Stimulated activated CD8-positive, alpha-beta memory T cell treated with anti-CD3 and anti-CD28 coated beads, Interleukin-15, amount 100 ng/mL, for 4 hours (primary cell): ENCODE measurements at places on chromosomes 16 and 17.
A peak's percentile ranks its signal among the peaks of the same experiment; 100 is the strongest.

- DNase-seq: no peak
These were observed 11.0 kb downstream of the SALL1 start for GRCh38 chr16:51140112-51140511.

- no peak for DNase-seq
These were observed 28.7 kb upstream of the KIFC3 start for GRCh38 chr16:57830890-57831484.

- no peak for DNase-seq
These were observed 11.7 kb downstream of the SGCA start for GRCh38 chr17:50177476-50177875.

- no peak for DNase-seq
These were observed 185.4 kb upstream of the RPL38 start for GRCh38 chr17:74018115-74018514.

DNA sequence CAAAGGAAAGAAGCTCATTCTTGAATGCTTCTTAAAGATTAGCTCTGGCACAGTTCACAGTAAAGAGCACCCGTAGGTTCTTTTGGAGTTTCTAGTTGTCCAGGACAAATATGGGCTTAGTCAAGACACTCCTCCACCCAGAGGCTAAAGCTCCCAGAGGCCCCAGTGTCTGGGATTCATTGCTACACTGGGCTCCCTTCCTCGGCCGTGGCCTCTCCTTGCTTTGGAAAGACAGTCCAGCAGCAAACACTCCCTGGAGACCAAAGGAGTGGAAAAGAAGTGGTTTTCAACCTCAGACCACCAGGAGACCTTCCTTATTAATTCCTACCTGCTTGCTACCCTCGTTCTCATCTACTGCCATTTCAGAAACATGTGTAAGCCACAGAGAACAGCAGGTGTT is 17.1 kb downstream of the PHB1 start:
- DNase-seq: no peak

DNA sequence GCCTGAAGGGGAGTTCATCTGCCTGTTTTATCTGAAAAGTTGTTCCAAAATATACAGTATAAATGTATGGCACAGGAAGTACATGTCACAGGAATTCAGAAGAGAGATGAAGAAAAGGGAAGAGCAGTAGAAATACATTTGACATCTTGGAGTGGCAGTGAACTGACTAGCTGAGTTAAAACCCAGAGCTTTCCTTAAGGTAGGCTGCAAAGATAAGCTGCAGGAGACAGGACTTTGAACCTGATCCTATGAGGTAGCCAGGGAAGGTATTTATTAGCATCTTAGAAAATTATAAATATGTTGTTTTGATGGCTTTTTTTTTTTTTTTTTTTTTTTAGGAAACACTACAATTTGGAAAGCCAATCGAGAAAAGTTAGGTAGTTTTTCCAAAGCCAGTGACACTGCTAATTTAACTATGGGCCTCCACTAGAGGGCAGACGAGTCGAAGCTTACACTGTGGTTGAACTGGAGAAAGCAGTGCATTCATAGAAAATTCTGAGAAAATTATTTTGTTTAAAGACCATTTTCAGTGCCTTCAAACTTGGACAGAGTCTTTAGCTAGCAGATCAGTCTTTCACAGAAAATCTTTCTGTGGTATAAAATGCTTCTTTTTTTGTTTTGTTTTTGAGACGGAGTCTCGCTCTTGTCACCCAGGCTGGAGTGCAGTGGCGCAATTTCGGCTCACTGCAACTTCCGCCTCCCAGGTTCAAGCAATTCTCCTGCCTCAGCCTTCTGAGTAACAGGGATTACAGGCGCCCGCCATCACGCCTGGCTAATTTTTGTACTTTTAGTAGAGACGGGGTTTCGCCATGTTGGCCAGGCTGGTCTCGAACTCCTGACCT is 122.3 kb downstream of the SSH2 start:
- DNase-seq: peak; percentile 48

DNA sequence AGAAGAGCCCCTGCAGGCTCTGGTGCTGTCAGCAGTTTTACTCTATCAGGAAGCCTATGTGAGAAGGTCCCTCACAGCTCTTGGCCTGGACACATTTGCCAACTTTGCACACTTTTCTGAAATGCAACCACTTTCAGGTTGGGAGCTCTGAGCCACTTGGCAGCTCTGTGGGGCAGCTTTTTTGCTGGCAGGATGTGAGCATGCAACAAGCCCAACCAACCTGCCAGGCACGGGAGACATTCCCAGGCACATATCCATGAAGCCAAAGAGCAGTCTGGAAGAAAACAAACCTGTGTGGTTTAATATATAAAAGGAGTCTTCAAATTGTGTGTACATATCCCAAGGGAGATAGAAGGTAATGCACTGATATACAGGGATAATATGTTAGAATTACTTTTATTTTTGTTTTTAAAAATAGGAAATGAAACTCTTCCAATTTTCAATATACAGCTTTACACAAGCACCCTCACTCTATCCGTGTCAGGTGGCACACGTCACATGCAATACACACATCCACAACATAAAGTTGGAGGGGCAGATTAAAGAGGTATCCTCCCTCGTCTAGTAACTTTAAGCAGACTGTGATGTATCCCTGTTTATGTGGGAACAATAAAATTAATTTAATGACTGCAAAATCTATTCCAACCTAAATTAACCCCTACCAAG is 57.4 kb upstream of the COX10 start:
- DNase-seq: no peak

- DNase-seq: no peak
These were observed 10.9 kb upstream of the SPNS3 start for GRCh38 chr17:4422864-4423263.

GRCh38 chr16:10964891-10965326 is 20.5 kb downstream of the CLEC16A start:
- peak; percentile 56 for DNase-seq

GRCh38 chr17:38544175-38544838 is 61.4 kb downstream of the SRCIN1 start:
- DNase-seq: no peak

DNA sequence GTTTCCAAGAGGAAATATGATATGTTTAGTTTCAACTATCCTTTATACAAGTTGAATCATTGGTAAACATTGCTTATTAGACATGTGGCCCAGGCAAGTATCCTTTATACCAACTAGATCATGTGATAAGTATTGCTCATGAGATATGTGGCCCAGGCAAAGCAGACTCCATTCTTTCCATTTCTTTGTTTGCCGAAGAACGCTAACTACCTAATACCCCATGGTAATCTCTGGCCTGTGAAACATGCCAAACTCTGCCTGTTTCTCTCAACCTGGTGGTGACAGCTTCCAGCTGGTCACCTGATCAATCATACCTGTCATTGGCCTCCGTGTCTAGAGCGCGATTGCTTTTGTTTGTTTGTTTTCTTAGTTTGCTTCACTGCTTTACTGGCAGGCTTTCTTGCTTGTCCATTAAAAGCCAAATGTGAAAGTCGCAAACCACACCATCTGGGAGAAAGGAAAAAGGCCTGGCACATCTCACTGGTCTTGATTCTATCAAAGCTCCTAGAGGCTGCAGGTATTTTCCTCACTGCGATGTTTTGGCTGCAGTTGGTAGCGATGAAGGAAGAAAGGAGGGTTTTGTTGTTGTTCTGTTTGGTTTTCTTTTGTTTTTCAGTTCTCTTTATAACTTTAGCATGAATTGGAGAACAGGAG is 686.2 kb downstream of the KCNJ2 start:
- no peak for DNase-seq

GRCh38 chr17:77696721-77697460 is 261.6 kb upstream of the TNRC6C start:
- DNase-seq: no peak

DNA sequence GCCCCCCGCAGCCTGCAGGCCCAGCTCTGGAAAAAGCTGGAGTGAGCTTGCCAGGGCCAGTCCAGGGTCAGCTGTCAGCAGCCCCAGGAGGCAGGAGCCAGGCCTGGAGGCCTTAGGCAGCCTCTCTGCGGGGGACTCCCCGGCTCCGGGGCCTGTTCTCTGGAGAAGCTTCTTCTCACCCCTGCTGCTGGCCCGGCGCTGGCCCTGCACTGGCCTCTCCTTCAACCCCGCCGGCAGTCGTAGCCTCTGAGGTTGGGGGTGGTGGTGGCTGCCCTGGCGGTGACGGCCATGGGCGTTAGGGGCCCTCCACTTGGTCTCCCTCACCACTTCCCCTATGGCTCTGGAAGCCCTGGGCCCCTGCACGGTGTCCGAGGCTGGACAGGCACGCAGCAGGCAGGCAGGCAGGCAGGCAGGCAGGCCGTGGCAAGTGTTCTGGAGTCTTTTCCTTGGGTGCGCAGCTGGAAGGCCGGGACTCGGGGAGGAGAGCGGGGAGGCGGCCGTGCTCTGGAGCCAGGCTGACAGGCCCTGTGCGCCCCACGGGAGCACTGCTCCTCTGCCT is 2.1 kb downstream of the FOXF1 start:
- no peak for DNase-seq

- no peak for DNase-seq
These were observed 52.5 kb downstream of the SMG6 start for GRCh38 chr17:2251098-2251497.

GRCh38 chr17:56785405-56785804 is 48.3 kb downstream of the C17orf67 start:
- DNase-seq: no peak

GRCh38 chr17:28540231-28540630 is 12.2 kb downstream of the UNC119 start:
- no peak for DNase-seq

DNA sequence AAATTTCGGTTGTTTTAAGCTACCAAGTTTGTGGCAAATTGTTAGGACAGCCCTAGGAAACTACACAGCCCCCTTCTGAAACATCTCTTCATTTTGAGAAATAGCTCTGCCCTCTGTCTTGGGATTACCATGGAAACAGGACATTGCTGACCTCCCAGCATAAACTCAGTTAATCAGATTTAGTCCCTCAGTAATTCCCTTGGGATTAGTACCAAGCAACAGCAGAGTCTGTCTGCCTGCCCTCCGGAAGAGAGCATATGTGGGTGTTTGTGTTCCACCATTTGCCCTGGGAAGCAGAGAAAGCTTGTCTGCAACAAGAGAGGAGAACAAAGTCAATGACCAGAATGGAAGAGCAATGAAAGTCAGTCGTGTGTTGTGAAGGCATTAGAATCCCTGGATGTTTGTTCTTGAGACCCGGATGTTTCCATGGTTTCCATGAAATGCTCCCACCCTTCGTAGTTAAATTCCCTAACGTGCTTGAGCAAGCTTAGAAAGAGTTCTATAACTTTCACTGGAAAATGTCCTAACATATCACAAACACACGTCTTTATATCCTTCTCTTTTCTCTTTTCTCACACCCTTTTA is 26.2 kb downstream of the NUDT7 start:
- DNase-seq: no peak

DNA sequence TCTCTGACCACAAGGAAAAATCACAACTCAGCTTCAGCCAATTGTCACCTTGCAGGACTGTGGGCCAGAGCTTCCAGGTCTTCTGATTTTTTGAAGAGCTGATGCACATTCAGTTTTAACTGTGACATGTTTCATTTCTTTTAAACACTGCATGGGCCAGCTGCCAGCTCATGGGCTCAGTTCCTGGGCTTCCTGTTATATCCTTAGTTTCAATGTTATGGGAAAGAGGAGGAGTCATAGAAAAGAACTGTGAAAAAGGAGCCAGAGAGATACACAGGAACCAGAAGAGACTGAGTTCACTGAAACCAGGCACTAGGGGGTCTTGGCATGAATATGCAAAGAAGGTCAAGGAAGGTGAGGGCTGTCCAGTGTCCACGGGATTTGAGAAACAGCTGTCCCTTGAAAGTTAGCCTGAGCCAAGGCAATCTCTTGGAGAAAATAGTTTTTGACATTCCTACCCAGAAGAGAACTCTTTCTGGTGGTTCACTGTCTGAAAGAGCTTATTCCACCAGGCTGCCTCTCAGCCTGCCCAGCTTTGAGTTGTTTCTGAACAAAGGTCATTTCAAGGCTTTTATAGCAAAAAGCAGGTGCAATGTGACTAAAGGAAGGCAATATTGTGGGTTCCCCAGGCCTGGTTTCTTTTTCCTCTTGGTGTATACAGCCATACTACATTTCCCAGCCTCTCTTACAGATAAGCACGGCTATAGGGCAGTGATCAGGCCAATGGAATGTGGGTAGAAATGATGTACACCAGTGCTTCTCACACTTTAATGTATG is 10.5 kb downstream of the PDILT start:
- DNase-seq: no peak

- DNase-seq: no peak
These were observed 45.8 kb downstream of the COX4I1 start for GRCh38 chr16:85845266-85845665.

DNA sequence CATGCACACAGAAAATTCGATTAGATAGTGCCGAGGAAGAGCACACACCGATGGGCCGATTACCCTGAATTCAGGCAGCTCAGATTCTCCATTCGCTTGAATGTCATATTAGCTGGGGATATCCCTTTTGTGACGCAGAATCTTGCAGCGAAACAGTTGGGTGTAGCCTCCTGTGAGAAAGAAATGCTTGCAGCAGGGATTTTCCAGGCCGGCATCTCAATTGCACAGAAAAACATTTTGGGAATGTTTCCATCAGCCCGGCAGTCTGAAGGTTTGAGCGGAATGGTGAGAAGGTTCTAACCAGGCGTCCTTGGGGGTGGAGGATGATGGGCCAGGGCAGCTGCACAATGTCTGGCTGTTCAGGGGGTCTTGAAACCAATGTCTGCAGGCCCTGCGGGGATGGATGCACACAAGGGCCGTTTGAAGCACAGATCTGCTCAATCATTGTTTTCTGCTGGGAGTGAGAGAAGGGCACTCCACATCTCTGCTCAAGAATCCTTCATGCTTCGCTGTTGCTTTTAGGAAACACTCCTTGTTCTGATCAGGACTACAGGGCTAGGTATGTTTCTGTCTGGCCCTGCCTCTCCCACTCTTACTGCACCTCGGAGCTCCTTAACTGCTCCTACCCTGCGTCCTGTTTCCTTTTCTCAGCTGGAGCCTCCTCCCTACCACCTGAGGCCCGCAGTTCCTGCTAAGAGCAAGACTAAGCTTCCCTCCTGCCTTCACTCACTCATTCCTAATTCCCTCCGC is 94.6 kb downstream of the CMIP start:
- no peak for DNase-seq

DNA sequence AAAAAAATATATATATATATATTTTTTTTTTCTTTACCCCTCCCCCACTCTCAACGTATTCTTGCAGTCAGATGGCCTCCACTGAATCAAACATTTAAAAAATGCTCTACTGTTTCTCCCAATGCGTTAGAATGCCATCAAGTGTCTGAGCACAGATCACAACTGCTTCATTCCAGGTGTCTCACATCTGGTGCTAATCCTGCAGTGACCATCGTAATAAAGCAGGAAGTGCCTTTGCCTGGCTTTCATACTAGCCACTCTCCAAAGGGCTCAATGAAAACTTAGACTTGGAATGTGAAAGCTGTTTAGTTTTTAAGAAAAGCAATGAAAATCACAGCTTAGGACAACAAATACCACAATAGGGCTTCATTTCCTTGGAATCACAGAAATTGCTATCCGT is 37.2 kb downstream of the SKAP1 start:
- DNase-seq: no peak

GRCh38 chr17:69326377-69327059 is 415 bp downstream of the ABCA5 start:
- DNase-seq: no peak

DNA sequence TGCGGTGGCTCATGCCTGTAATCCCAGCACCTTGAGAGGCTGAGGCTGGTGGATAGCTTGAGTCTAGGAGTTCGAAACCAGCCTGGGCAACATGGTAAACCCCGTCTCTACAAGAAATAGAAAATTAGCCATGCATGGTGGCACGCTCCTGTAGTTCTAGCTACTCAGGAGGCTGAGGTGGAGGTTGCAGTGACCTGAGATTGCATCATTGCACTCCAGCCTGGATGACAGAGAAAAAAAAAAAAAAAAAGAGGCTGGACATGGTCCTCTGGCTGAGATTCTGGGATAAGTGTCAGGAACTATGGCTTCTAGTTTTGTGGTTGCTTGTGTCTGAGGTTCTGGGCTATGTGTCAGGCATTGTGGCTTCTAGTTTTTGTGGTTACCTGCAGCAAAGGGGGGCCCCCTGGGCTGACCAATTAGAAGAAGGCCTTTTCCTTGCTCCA is 7.0 kb downstream of the KSR1 start:
- DNase-seq: no peak
